ENCODE measurements at places on chromosomes 3 and 15.

DNA sequence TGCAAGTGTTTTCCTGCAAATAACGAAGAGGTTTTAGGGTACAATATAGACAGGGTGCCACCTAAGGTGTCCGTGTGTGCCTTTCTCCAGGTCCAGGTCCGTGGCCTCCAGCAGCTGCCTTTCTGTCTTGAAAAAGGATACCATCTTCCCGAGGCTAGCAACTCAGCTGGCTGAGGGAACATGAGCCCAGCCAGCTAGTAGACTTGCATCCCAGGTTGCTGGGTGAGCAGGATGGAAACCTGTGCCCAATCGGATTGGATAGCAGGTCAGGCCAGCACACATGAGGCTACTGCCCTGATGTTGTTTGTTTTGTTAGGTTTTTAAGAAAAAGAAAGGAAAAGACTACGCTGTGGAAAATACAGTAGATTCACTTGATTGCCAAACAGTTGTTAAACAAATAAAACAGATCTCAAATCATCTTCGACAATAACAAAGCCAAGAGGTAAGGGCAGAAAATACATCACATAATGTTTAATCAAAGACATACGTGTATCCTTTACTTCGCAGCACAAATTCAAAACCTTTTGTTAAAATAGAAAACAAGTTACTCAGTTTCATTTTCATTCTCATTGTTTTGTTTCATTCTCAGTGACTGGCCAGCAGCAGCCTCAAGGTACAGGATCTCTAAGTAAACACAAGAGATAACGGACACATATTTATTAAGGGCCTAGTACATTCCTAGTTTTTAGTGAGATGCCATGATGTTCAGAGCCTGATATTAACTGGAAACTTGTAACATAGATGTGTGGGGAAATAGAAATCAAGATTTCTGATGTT lies 661.2 kb upstream of the NR2F2 start:
- DNase-seq = no peak

DNA sequence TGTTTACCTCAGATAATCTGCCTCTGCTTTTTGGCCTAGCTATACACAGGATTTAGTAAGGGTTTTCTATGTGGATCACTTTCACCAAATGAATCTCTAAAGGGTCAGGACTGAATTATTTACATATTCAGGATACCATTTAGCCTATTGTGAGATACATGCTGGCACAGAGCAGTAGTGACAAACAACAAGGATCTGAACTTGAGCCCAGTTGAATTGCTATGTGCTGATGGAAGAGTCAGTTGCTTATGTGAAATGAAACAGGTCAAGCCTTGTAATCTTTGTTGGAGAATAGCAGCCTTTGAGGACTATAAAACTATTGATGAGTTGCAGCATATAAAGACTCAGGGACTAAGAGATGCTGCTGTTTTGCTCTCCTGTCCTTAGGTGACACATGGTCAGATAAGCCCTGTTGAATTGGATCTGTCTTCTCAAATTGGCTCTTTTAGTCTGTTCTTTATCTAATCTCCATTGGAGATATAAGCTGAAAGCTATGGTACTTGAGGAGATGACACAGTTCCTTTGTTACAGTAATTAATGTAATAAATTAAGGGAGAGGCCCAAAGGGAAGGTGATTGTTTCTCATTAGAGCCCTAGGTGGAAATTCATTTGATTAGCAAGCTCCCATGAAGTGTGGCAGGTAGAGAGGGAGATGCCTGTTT lies 30.4 kb downstream of the ZNF609 start:
- DNase-seq = no peak

- DNase-seq = no peak
Measured at GRCh38 chr3:11152301-11152700, 2.0 kb upstream of the HRH1 start.

DNA sequence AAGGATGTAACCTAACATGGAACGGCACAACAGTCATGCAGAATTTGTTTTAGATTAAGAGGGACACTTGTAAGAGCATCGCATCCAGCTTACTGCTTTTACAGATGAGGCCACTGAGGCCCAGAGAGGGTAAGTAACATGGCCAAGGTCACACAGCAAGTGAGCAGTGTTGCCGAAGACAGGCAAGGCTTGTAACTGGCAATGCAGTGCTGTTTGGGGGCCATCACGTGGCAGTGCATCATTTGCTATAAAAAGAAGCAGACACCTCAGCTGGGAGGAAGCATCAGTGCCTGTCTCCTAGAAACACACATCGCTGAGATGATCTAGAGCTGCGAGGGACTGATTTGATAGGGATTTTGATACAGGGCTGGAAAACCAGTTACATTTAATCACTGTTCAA lies 108.2 kb upstream of the PROK2 start:
- DNase-seq = no peak

DNA sequence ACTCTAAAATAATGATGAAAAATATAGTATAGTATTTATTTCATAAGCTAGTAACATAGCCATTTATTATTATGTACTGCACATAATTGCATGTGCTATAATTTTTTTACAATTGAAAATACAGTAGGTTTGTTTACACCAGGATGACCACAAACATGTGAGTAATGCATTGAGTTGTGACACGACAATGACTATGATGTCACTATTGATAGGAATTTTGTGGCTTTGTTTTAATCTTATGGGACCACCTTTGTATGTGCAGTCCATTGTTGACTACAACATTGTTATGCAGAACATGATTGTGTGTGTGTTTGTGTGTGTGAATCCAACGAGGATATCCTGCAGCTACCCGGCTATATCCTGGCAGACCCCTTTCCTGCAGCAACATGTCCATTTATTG lies 372.2 kb upstream of the MCTP2 start:
- no peak for DNase-seq

- no peak for DNase-seq
Measured at GRCh38 chr3:170610321-170610884, 24.5 kb upstream of the SLC7A14 start.

- DNase-seq = no peak
Measured at GRCh38 chr15:66147440-66147839, 106.1 kb downstream of the MEGF11 start.

DNA sequence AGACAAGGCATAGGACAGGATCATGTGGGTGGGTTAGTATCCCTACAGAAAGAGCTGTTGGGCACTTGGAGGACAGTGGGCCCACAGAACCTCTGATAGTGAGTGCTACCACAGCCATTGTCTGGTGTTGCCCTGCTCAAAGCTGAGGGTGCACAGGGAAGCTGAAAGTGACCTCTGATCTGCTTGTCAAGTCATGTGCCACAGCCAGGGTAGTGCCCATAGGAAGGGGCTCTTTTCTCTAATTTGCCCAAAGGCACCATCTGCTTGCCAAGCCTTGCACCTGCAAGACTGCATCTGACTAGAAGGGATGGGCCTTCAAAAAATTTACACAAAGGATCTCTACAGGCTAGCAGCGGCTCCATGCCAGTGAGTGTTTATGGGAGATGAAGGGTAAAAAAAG lies 87.4 kb upstream of the GSK3B start:
- DNase-seq = no peak

GRCh38 chr3:35393901-35394799 lies 245.2 kb upstream of the ARPP21 start:
- no peak for DNase-seq

- no peak for DNase-seq
Measured at GRCh38 chr15:71812966-71813722, 2.8 kb downstream of the NR2E3 start.

- no peak for DNase-seq
Measured at GRCh38 chr3:12487786-12488185, 3.5 kb downstream of the TSEN2 start.

DNA sequence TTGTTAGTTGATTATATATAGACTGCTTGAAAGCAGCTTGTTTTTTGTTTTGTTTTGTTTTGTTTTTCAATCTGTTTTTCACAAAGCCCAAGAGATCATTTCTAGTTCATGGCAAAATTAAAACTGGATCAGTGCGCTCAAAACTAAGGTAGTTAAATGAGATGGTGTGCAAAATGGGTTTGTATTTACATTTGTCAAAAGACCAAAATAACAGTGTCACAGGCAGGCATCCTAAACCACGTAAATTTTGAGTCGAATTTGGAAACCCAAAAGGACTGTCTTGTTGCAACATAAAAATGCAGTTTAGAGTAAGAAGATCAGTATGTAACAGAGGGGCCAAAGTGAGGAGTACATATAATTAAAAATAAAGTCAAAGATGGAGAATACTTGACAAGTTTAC lies 2.4 kb downstream of the DMXL2 start:
- DNase-seq = no peak

DNA sequence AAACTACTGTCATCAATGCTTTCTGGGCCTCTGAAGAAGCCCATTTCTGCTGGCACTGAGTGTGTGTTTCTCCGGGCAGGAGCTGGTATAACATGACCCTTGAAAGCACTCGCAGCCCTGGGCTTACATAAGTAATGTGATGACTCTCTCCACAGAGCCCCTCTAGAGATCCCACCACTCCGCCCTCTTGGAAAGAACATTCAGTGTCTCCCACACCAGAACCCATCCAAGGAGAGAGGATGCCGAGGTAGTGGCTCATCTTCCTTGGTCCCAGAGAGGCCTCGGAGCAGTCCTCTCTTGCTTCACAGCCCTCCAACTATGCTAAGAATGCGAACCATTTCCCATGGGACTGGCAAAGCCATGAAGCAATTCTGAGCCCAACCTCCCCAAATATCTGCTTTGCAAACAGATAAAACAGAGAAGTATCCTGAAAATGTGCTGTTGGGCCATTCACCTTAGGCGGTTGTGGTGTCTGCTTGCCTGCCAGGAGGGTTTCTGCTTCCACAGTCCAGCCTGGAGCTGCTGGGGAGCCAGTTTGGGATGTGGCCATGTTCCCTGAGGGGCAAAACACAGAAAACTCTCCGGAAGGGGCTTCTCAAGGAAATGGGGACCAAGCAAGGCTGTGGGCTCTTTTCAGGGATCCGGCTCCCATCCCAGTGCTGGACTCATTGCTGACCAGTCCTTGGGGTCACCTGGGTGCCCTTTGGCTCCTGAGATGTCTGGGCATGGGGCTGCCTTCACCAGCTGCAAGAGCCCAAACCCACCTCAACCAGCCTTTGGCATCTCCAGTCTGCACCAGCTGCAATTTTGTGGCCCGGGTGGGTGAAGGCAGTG lies 47.3 kb downstream of the AMOTL2 start:
- DNase-seq = no peak

GRCh38 chr15:72353266-72353665 lies 22.5 kb downstream of the HEXA start:
- DNase-seq = no peak

GRCh38 chr15:40618906-40619305 lies 24.9 kb downstream of the KNL1 start:
- no peak for DNase-seq

- DNase-seq = no peak
Measured at GRCh38 chr3:52023860-52024764, 28.4 kb upstream of the RPL29 start.

GRCh38 chr3:119219069-119219468 lies 21.6 kb downstream of the B4GALT4 start:
- no peak for DNase-seq

GRCh38 chr3:130755666-130756065 lies 9.0 kb upstream of the PIK3R4 start:
- DNase-seq = no peak

GRCh38 chr15:45662375-45662774 lies 27.5 kb downstream of the SQOR start:
- no peak for DNase-seq

DNA sequence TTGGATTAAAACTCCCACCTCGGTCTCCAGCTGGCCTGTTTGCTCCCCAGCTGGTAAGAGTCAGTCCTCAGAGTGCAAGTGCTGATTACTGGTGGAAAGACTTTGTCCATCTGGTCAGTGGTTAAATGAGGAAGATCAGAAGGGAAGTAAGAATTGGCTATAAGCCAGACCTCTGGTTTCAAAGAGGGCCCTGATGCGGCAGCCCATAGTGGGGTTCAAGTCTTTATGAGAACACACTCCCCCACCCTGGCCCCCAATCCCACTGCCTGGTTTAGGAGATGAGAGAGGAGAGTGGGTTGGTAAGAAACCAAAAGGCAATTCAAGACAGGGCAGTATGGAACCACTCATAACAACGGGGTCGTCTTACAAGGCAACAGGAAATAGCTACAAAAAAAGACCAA lies 65.0 kb downstream of the FRMD4B start:
- DNase-seq = no peak
